ENCODE measurements at places on chromosomes 3 and 15.

- DNase-seq, result no peak
Observed at GRCh38 chr3:14211621-14212020, 33.0 kb downstream of the LSM3 start.

- no peak for DNase-seq
Observed at GRCh38 chr15:74240002-74240568, 4.0 kb downstream of the CCDC33 start.

- peak; percentile 80 for DNase-seq
Observed at GRCh38 chr15:29925227-29926082, 103.2 kb upstream of the TJP1 start.

GRCh38 chr3:126995926-126996512, 13.1 kb downstream of the PLXNA1 start:
- no peak for DNase-seq

DNA sequence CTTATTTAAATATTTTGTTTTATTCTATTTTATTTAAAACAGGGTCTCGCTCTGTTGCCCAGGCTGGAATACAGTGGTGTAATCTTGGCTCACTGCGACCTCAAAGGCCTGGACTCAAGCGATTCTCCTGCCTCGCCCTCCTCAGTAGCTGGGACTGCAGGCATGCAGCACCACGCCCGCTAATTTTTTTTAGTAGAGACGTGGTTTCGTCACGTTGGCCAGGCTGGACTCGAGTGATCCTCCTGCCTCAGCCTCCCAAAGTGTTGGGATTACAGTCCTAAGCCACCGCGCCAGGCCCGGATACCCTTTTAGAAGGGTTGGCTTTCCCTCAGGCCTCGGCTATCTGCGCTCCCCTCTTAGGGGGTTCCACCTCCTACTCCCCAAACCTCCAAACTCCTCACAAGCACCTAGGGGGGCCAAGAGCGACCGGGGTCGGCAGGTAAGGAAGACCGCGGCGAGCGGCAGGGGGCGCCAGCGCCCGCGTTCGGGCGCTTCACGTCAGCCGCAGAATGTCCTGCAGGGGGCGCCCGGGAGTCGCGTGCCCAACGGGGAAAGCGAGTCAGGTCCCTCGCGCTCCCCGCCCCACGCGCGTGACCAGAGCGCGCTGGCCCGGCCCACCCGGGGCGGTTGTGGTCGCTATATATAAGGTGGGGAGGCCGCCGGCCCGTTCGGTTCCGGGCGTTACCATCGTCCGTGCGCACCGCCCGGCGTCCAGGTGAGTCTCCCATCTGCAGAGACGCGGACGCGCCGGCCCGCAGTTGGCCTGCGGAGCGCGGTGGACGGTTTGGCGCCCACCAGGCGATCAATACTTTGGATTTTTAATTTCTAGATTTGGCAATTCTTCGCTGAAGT, 51.8 kb upstream of the GATM start:
- peak; percentile 89 for DNase-seq

DNA sequence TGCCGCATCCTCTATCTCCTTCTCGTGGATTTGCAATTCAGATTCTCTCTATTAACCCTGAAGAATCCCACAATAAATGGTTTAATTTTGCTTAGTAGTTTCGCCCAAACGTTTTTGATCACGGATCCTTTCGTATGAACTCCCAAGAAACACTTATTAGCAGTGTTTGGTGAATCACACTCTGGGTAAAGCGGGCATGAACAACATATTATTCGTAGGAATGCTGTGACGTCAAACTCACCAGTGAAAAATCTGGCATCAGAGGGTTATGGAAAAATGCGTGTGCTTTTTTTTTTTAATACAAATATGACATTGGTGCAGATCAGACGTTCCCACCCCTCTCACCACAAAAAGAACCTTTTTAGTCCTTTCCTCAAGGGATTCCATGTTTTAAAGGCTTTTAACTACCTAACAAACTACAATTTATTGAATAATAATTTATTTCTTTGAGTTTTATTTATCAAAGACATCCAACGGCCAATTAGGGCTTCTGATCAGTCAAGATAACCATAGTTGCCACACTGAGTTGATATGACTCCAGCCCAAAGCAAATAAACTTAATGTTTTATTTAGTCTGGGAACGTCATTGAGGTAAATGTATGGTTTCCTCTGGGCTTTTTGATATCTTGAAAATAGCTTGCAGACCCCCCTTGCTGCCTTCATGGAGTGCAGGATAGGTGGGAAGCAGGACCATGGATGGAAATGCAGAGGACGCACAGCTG, 45.5 kb upstream of the CGNL1 start:
- no peak for DNase-seq

GRCh38 chr3:48347500-48347899, 14.0 kb upstream of the SPINK8 start:
- no peak for DNase-seq

GRCh38 chr3:13638927-13639326, 90.0 kb downstream of the FBLN2 start:
- no peak for DNase-seq

DNA sequence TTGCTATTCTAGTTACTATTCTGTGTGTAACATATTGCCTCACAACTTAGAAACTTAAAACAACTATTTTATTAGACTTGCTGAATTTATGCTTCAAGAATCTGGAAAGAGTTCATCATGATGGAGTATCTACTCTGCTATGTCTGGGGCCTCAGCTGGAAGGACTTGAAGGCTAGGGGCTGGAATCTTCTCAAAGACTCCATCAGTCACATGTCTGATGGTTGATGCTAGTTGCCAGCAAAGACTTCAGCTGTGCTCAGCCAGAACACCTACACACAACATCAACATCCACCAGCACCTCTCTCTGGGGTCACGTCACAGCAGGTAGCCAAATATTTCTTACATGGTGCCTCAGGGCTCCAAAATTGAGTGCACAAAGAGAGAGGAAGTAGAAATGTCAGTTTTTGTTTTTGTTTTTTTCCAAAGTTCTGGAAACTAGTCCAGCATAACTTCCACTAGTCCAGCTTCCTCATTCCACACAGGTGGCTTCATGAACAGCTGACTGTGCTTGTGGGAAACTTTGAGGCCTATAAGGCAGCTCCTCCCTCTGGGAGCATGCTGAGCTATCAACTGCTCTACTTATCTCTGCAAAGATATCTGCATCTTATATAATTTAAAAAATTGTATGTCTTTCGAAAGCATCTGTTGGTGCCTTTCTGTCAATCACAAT, 325.4 kb upstream of the AGTR1 start:
- DNase-seq, result no peak

GRCh38 chr3:112095731-112096130, 9.5 kb downstream of the C3orf52 start:
- DNase-seq, result no peak

GRCh38 chr15:59252137-59252536, 45.5 kb downstream of the LDHAL6B start:
- DNase-seq, result no peak

DNA sequence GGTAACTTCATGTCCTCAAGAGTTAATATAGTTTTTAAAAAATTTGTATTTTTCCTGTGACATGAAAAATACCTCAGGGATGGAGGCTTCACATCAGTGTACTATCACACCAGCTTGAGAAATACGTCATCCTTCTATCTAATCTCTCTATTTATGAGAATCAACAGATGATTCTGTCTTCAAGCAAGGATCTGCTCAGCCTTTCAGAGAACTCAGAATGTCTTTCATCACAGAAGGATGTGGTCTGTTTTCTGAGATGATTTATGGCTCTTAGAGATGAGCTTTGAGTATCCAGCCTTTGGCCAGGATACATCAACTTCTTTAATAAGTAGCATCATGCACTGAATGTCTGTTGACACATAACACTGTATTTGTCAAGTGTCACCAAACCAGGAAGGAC, 193.9 kb downstream of the DTWD1 start:
- DNase-seq, result no peak

- DNase-seq, result peak; percentile 28
Observed at GRCh38 chr15:57138349-57138788, 219.9 kb downstream of the TCF12 start.

DNA sequence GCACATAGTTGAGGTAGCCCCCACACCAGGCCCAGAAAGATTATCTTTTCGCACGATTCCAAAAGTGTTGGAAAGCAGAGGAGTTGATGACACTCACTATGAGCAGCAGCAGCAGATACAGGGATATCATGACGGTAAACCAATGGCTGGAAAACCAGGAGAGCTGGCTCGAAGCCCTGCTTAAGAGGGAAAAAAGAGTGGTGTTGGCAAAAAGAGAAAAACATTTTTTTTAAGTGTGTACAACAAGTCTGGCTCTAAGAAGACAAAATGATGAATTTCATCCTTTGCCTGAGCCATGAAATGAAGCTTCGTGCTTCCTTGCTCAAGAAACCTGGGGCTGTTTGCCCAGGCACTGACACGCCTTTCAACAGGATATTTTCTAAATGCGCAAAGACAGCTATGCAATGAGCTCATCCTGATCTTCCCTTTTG, 27.3 kb downstream of the PARP16 start:
- no peak for DNase-seq

- DNase-seq, result no peak
Observed at GRCh38 chr3:124653797-124654469, 76.3 kb upstream of the UMPS start.

DNA sequence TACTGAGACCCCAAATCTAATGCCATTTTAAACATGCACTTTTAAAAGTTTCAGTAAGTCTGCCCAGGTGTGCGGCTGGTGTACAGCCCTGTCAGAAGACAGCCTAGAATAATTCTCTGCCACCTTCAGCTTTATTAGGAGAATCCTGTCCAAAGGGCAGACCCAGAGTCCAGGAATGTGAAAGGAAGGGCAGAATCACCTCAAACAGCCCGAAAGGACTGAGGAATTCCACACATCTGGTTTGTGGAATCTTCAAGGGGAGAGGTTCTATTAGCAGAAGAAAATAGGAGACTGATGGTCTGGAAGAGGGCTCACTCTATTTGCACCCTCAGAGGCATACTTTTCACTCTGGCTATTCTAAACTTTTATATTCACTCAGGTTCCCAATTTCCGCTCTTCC, 46.6 kb downstream of the TYRO3 start:
- no peak for DNase-seq

DNA sequence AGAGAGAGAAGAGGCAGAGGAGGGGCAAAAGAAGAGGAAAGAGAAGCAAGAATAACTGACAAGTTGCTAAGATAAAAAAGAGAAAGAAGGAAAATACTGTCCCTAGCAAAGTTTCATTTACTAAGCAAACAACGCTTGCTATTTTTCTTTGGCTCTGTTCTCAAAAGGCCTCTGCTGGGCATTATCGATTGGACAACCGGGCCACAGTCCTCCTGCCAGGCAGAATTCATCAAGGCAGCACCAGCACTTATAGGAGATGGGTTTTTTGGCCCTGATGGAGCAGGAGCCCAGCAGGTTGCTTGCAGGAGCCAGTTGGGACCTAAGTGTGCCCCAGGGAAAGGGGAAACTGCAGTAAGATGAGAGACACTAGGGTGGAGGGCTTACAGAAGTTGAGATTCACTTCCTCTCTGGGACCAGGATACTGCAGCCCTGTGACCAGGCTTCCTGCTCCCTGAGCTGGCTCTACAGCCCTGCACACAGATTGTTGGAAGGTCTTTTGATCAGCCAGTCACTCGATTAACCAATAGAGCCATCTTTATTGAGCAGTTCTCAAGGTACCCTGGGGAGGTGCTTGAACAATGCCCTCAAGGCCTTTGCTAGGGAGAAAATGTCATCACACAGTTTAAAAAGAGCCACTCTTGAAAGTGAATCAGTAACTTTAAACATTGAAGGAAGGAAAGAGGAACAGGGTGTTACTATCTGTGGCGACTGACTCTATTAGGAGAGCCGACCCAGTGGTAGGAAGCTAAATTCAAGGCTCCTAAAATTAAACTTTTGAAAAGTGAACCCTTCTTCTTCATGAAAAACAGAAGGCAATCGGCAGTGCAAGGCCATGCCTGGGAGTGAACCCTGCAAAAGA, 28.8 kb upstream of the GLCE start:
- no peak for DNase-seq

- DNase-seq, result no peak
Observed at GRCh38 chr3:17039594-17039993, 154.8 kb downstream of the PLCL2 start.

- DNase-seq, result no peak
Observed at GRCh38 chr15:75791337-75791713, 51.9 kb upstream of the UBE2Q2 start.

- no peak for DNase-seq
Observed at GRCh38 chr3:62453448-62453847, 80.1 kb upstream of the FEZF2 start.

GRCh38 chr3:142837526-142837925, 51.4 kb downstream of the PCOLCE2 start:
- no peak for DNase-seq

- DNase-seq, result no peak
Observed at GRCh38 chr3:186782542-186783057, 777 bp upstream of the EIF4A2 start.

GRCh38 chr15:98904544-98904943, 103.0 kb downstream of the PGPEP1L start:
- DNase-seq, result peak; percentile 18

DNA sequence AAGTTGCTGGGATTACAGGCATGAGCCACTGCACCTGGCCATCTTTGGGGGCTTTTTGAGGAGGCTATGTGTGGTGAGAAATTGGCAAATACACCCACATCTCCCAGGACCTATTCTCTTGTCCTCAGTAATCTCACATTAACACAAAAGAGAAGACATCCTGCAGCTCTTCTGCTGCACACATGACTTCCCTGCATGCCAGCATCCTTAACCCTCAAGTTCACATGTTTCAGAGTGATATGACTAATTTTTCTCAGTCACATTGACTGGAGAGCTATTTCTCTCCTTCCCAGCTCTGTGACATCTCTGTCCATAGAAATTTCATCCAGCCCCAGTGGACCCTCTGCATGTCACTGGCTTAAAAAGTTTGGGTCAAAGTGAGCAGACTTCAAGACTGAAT, 1.9 kb upstream of the SKIC8 start:
- no peak for DNase-seq

GRCh38 chr3:19946832-19947548, at the start of gene RAB5A:
RAB5A (plus strand) TSS chr3:19947097; CDS start chr3:19950899, 3,802 bp downstream.
- DNase-seq, result peak; percentile 94

- DNase-seq, result no peak
Observed at GRCh38 chr3:15978801-15979200, 181.0 kb upstream of the ANKRD28 start.

GRCh38 chr3:52710512-52710911, 4.6 kb downstream of the SPCS1 start:
- no peak for DNase-seq

- no peak for DNase-seq
Observed at GRCh38 chr3:58116161-58116955, 94.4 kb downstream of the DNASE1L3 start.

DNA sequence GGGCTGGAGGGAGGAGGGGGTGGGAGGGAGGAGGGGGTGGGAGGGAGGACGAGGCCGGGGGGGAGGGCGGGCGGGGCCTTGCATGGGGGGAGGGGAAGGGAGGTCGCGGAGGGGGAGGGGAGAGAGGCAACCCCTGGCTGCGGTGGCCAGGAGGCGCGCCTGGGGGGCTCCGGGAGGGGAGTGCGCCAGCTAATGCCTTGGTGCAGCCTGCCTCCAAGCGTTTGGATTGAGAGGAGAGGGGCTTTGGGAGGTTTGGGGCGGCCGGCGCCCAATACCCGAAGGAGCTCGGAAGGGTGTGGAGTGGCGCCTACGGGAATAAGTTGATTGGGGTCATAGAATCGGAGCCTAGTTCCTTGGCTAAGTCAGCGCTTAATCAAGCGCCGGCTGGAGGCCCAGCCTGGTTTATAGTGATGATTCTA, 557 bp downstream of the TFG start:
- peak; percentile 74 for DNase-seq

GRCh38 chr3:155270063-155270462, 23.4 kb downstream of the STRIT1 start:
- DNase-seq, result no peak

All from nephron progenitor cell (in vitro differentiated cells).